ENCODE measurements at places on chromosomes 12 and 14.
A peak's percentile ranks its signal among the peaks of the same experiment; 100 is the strongest.

DNA sequence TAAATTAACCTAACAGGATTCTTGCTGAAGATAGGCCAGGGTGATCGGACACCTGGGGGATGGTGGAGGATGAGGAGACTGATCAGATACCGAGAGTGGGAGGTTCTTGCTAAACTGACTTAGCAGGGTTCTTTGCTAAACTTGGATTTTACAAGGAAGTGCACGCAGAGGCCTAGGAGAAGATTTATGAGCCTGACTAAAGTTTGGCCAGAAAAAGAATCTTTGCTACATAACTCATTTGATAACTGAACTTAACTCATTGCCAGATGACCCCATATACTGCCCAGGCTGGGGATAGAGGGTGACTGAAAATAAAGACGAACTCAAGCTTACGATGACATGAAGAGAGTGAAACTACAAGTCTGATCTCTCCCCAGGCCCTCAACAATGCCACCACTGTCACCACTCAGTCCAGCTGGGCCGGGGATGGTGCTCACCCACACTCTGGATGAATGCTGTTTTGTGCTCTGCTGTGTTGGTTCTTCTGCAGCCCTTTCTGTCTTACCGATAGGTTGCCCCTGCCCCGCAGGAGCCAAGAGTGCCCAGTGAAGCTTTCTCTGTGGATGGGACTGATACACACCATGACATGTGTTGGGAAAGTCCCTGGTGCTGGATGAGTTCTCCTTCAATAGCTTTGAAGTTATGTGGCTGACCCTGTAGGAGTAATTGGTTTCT lies 29.0 kb downstream of the PPFIBP1 start:
- peak; percentile 29 for DNase-seq

DNA sequence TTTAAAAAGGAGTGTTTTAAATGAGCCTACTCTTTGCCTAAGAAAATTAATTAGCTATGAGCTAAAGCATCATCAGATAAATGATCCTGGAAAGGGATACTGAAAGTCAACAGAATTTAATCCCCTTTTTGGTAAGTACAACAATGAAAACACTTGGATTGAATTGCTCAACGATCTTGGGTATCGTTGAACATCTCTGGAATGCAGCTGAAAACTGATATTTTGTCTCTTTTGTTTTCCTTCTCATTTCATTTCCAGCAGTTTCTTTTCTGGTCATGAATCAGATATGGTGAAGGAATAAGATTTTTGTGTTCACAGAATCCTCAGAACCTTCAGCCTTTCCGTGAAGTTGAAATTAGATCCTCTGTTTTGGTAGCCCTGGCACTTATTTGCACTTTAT lies 771.2 kb downstream of the FSCB start:
- DNase-seq, result no peak

- peak; percentile 89 for DNase-seq
Measured at GRCh38 chr14:95519699-95520098, 3.2 kb upstream of the SYNE3 start.

GRCh38 chr14:23939607-23940326 lies 13.8 kb upstream of the DHRS4 start:
- DNase-seq, result no peak

GRCh38 chr12:112924986-112925385 lies 13.3 kb upstream of the OAS3 start:
- peak; percentile 31 for DNase-seq

DNA sequence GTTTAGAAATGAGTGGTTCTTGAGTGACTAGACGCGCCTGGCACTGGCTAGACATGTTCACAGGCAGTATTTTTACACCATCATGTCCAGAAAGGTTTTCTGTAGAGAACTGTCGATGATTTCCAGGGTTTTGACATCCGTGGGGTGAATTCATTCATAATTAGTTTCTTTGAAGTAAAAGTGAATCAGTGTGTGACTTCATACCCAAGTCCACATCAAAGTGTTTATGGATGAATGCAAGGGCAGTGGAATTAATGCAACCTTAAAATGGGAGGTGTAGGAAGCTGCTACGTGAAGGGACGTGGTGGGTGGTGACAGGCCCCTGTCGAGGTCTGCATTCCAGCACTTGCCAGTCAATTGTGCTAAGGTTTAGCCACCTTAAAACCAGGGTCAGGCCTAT lies 38.4 kb upstream of the ELK3 start:
- no peak for DNase-seq

GRCh38 chr14:77502109-77502782 lies 3.6 kb upstream of the ISM2 start:
- no peak for DNase-seq

- no peak for DNase-seq
Measured at GRCh38 chr12:112812600-112813406, 21.3 kb downstream of the RPH3A start.

DNA sequence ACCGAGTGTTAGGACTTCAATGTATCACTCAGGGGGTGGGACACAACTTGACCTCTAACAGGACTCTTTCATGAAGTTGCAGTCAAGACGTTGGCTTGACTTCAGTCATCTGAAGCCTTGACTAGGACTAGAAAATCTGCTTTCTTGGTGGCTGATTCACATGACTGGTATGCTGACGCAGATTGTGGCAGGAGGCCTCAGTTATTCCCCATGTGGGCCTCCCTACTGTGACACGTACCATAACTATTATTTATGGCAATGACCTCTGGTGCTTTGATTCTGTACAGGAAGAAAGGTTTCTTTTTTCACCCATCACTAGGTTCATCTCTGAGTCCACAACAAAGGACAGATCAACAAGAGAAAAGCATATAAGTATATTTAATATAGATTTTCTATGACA lies 270.4 kb downstream of the NEDD1 start:
- no peak for DNase-seq

DNA sequence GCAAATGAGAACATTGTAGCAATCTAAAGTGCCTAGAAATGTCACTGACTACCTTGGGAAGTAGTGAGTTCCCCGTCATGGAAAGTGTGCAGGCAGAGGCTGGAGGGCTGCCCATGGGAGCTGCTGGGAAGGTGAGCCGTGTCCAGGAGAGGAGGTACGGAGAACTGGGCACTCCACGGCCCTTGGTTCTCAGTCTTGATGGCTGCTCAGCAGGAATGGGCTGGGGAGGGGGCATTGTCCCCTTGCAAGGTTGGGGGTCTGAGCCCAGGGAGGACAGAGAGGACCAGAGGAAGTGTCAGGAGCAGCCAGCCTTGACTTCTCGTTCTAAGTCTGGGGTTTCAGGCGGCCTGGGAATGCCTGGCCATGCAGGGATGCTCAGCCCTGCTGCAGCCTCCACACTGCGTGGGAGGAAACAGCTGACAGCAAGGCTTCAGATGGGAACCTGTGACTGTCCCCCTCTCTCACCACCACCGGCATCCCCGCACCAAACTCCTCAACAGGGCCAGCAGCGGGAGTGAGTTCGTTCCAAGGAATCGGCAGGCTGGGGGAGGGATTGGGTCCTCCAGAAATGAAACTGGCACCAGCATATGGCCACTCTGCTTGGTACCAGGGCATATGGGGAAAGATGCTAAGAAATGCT lies 140.2 kb downstream of the BCL11B start:
- no peak for DNase-seq

- no peak for DNase-seq
Measured at GRCh38 chr12:25585021-25585523, 32.0 kb upstream of the LMNTD1 start.

DNA sequence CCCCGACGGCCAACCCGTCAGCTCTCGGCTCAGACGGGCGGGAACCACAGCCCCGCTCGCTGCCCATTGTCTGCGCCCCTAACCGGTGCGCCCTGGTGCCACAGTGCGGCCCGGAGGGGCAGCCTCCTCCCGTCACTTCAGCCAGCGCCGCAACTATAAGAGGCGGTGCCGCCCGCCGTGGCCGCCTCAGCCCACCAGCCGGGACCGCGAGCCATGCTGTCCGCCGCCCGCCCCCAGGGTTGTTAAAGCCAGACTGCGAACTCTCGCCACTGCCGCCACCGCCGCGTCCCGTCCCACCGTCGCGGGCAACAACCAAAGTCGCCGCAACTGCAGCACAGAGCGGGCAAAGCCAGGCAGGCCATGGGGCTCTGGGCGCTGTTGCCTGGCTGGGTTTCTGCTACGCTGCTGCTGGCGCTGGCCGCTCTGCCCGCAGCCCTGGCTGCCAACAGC lies at the start of gene WNT1:
Gene WNT1, plus strand, starts transcription at position 32 of the 450 bp plus-strand sequence. Its CDS starts 329 bp downstream, at position 361.
- DNase-seq, result no peak

- no peak for DNase-seq
Measured at GRCh38 chr12:68418137-68418460, 85.9 kb upstream of the MDM1 start.

DNA sequence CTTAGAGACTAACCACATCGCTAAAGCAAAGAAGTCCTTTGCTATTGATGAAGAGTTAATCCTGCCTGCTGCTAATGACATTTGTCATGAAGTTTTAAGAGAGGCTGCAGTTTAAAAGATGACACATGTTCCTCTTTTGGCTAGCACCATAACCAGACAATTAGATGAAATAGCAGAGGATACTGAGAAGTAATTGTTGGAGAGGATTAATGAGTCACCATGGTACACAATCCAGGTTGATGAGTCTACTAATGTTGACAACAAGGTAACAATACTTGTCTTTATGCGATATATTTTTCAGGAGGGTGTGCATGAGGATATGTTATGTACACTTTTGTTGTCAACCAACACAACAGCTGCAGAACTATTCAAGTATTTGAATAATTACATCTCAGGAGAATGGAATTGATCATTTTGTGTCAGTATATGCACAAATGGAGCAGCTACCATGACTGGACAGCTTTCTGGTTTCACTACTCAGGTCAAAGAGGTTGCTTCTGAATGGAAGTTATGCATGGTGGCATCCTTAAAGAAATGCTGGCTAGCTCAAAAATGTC lies 56.7 kb downstream of the LRRIQ1 start:
- no peak for DNase-seq

DNA sequence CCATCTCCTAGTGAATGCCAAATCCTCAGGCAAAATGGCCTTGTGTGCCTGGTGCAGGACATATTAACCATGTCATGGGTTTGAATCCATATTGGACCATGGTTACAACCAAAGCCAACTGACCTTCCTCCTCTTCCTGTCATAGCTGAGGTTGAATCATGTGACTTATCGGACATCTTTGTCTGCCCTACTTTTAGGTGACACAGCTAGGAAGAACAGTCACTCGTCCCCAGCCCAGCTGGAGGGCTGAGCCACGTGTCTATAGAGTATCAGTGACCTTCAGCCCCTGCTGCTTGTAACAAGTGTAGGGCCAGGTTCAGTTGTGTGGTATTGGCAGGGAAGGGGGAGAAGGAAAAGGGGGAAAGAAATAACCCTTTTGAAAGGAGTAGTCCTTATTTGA lies 225.2 kb downstream of the KTN1 start:
- DNase-seq, result no peak

GRCh38 chr12:100795800-100796179 lies 1.2 kb downstream of the ANO4 start:
- no peak for DNase-seq

- DNase-seq, result peak; percentile 67
Measured at GRCh38 chr12:14961466-14962152, at the start of gene ARHGDIB. TSS of gene ARHGDIB (minus strand) at chr12:14961601. CDS start at chr12:14950712, 10,889 bp downstream.

- peak; percentile 30 for DNase-seq
Measured at GRCh38 chr14:100677554-100678468, 48.9 kb upstream of the DLK1 start.

GRCh38 chr12:55703901-55704761 lies 3.6 kb downstream of the ITGA7 start:
- DNase-seq, result no peak
